ENCODE measurements at places on chromosomes 12 and 14.

GRCh38 chr12:4956054-4956453 is 46.3 kb downstream of the KCNA1 start:
- DNase-seq, result no peak

DNA sequence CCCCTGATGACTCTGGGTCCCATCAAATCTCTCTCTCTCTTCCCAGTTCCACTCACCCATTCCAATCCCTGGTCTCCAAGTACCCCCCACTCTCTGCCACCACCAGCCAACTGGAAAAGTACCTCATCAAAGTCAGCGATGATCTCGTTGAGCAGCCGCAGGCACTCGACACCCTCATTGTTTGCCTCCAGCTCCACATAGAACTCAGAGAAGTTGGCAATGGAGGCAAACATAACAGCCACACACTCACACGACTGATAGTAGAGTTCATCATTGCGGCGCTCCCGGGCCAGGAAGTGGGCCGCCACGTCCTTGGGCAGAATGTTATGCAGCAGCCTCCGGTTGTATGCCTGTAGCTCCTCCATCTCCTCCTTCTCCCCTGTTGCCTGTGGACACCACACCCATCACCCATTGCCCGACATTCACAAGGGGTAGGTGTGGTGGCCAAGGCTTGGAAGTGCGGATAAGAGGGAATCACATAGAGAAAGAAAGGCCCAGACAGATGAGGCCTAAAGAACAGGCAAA is 17.2 kb downstream of the ADCY6 start:
- no peak for DNase-seq

DNA sequence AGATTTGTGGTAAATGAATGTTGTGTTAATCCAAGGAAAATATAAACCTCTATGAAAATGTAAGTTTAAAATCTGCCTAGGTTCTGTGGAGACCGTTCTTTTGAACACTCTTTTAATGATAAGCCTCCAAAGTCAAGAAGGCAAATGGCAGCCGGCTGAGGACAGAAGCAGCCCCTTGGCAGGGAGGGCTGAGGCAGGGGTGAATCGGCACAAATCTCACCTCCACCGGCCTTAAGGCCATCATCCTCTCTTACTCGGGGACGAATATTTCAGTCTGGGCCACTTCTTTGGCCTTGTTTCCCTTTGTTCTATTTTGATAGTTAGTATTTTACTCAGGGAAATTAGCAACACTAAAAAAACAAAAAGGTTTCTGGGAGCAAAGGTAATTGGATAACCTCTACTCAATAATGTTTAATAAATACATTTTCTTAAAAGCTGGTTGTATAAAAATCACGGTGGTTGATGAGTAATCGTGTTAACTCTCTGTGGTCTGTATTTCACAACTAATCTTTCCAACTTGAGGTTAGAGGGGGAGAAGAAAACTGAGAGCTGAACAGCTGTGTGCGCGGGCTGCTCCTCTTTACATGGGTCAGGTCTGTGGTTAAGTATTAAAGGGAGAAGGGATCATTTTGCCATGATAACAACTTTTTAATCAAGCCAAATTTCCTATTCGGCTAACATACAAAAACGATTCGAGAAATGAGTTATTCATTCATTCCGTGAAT is 18.6 kb downstream of the LGMN start:
- no peak for DNase-seq

DNA sequence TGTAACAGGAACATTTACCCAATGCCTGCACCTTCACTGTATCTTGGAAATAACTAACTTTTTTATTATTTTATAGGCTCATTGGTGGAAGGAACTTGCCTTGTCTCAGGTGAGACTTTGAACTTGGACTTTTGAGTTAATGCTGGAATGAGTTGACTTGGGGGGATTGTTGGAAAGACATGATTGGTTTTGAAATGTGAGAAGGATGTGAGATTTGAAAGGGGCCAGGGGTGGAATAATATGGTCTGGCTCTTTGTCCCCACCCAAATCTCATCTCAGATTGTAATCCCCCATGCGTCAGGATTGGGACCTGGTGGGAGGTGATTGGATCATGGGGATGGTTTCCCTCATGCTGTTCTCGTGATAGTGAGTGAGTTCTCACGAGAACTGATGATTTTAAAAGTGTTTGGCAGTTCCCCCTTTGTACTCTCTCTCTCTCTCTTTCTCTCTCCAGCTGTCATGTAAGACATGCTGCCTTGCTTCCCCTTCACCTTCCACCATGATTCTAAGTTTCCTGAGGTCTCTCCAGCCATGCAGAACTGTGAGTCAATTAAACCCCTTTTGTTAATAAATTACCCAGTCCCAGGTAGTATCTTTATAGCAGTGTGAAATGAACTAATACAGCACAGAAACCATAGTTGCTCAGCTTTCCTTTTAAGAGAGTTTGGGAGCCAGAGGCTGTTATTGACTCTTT is 244.1 kb downstream of the BTG1 start:
- no peak for DNase-seq

GRCh38 chr14:90384543-90384911 is 12.3 kb upstream of the CALM1 start:
- no peak for DNase-seq

GRCh38 chr14:21070610-21071224 is 613 bp downstream of the ARHGEF40 start:
- peak; percentile 49 for DNase-seq

DNA sequence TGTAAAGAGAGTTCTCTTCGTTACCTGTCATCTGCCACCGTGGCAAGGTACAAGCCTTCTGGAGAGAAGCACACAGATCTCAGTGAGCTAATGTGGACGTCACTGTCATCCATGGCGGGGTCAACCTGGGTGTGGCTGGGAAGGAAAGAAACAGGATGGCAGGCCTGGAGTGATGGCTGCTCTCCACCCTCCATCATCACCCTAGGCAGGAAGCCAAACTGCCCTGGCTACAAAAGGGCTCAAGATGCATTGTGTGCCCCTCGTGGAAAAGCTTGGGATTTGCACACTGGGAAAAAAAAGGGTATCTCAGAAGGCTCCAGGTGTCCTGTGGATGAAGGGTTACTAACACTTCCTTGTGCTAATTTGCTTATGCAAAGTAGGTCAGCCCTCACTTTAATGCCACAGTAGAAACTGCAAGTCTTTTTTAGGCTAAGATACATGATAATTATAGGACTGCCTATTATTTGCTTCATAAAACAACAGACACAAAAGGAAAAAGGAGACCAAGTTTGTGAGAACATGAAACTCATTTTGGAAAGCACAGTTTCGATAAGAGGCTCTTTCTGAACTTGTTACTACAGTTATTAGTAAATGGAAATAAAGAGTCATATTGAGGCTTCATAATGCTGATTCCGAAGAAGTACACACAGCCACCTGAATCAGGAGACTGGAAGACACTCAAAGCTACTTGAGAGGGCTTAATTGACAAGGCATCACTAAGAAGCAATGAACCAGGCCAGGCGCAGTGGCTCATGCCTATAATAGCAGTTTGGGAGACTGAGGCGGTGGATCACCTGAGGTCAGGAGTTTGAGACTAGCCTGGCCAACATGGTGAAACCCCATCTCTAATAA is 18.9 kb downstream of the RFC5 start:
- no peak for DNase-seq
